Stimulated activated CD8-positive, alpha-beta memory T cell treated with anti-CD3 and anti-CD28 coated beads, Interleukin-15, amount 100 ng/mL, for 4 hours (primary cell): ENCODE measurements at places on chromosomes 7 and 10.

DNA sequence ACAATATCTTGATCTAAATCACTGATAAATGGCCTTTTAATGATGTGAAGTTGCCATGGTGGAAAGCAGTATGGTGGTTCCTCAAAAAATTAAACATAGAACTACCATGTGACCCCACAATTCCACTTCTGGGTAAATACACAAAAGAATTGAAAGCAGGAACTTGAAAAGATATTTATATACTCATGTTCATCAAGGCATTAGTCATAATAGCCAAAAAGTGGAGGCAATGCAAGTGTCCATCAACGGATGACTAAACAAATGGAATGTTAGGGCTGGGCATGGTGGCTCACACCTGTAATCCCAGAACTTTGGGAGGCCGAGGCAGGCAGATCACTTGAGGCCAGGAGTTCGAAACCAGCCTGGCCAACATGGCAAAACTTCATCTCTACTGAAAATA, 2.0 kb upstream of the DNAJC12 start:
- no peak for DNase-seq

DNA sequence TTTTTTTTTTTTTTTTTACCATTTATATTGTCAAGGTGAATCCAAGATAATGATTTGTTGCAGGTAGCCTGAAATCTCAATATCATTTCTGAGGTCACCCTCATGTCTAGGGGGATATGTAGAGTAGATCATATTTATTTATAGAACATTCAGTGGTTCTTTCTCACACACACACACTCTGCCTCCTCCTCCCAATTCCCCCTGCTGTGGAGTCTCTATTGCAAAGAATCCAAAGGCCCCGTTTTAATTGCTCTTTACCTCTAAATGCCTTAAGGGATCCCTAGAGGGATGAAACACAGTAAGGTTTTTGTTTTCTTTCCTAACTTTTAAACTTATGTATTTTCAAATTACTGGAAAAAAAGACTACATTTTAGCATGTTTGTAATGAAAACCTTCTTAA, 170.0 kb downstream of the PRKG1 start:
- no peak for DNase-seq

- DNase-seq = no peak
These were observed 58.3 kb downstream of the SGMS1 start for GRCh38 chr10:50565301-50566083.

GRCh38 chr7:92621561-92622023, 31.4 kb upstream of the FAM133B start:
- no peak for DNase-seq

DNA sequence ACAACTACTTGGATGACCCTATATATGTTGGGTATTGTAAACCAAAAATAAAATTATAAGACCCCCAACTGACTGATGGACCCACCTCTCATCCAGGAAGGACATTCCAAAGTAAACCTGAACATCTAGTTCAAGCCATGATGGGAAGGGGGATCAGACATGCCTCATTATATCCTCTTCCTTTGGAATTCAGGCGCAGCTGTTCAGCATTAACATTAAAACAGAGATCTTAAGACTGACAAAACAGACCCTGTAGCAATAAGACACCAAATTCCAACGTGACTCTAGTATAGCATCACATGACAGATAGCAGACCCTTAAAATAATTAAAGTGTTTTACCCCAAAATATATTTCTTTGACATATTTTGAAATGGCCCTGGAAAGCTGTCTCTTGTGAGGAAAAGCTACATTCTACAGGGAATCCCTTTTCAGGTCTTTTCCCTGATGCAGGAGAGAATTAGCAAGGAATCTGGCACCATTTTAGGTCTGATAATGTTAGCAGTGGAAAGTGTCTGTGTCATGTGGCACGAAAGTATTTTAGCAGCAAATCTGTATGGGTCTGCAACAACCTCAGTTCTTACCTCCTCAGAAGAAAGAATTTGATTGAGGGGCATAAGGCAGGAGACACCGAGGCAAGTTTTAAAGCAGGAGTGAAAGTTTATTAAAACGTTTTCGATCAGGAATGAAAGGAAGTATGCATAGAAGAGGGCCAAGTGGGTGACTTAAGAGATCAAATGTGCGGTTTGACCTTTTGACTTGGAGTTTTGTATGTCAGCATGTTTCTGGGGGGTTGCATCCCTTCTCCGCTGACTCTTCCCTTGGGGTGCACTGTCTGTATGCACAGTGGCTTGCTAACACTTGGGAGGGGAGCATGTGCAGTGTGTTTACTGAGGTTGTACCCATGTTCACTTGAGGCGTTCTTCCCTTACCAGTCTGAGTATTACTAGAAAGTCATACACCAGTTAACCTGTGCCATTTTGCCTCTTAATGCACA, 236.6 kb upstream of the PPP1R3A start:
- no peak for DNase-seq

GRCh38 chr10:10209167-10209566, 808.5 kb upstream of the CELF2 start:
- no peak for DNase-seq

- DNase-seq = no peak
These were observed 96.4 kb downstream of the MARCHF5 start for GRCh38 chr10:92387289-92387940.

DNA sequence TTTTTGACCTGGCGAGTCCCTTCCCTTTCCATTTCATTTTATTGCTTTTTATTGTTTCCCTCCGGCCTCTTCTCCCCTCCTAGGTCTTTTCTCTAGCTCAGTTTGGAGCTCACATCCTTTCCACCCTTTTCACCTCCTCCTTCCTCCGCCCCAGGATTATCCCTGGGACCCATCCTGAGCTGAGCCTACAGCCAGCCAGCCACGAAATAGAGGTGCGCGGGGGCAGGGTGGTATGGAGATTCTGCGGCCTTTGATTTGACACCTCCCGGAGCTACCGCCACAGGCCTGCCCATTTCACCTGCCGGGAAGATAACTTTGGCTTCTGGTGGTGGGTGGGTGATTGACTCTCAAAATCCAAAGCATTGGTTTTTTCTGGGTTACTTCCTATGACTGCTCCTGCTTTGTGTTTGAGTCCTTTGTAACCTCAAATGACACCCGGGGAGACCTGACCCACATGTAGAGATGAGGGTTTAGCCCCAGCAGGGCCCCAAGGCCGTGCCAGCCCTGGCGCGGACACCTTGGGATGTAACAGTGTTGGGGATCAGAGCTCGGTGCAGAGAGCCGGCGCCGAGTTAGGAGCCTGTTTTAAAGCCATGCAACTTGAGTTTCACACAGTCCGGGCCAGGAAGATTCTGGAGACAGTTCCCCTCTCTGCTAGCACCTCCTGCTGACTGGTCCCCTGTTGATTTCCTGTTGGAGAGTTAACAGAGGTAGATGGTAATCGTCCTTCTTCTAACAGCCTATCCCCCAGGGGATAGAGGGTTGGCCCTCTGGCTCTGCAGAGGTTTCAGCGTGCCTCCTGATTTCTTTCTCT, 1.5 kb downstream of the DUSP5 start:
- no peak for DNase-seq
